ENCODE measurements at places on chromosomes 3 and 15.

DNA sequence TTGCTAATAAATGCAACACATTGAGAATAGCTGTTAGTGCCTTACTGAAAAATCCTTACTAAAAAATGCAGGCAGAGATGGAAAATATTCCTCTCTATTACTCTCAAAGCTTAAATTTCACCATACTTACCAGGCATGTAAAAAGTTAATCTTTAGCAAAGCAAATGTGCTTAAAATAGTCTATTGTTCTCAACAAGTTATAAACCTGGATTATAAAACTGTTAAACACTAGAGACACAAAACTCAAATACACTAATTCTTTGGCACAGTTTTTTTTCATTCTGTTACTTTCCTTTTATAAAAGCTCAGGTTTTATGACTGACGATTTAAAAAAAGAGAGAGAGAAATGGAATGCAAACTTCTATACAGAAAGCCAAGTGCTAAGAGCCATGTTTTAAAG is 119.8 kb downstream of the THRB start:
- no peak for DNase-seq

DNA sequence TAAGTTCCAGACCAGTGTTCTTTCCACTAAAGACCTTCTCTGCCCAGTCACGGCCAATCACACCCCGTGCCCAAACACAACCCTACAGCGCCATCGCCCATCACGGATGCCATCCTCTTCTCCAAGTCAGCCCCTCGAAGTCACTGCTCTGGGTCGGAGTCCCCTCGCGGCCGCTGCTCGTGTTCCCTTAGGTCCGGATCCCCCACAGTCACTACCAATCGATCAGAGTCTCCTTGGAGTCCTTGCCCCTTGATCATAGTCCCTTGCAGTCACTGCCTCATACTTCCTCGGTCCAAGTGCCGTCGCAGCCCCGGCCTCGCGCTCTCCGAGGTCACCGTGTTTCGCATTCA is 461 bp downstream of the PCYT1A start:
- no peak for DNase-seq

GRCh38 chr3:4680227-4680691 is 187.1 kb downstream of the ITPR1 start:
- DNase-seq = no peak

DNA sequence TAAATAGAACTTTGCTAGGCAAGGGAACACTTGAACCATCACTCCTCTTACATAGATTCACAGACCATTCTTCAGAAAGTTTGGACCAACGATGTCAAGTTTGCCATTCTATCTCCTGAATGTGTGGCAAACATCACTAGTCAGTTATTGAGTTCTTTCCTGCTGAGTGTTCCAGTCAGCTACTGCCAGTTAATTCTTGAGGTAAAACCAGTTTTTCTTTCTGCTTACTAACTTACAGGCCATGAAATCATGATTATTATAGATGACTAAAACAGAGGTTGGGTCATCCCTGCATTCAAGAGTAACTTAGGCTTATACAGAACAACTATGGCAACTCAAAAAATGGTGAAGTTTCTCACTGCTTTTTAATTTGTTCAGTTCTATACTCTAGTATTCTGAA is 88.2 kb downstream of the AP4E1 start:
- no peak for DNase-seq

DNA sequence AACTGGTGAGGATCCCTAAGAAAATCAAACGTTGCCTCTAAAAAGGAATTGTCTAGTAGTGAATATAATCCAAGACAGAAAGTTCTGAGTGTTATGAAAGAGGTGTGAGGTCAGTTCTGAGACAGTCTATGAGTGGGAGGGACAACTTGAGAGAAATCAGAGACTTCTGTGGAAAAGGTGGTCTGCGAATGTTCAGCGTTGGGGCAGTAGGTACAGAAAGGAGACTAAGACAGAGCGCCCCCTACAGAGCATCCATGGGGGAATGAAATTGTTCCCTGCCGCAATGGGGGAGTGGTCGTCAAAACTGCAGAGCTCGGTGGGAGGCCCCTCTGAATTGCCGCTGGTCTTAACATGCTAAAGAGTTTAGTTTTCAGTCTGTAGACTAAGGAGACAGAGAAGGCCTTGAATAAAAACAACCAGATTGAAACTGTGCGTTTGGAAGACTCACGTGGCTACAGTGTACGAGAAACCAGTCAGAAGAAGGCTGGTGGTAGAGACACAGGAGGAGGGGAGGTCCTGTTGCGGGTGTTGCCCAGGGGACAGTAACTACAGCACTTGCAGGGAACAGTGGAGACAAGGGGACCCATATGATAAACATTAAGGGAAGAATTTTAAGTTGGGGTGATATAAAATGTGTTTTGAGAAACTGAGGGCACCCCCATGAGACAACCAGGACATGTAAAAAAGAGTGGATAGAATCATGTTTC is 6.9 kb downstream of the TNIK start:
- DNase-seq = no peak

DNA sequence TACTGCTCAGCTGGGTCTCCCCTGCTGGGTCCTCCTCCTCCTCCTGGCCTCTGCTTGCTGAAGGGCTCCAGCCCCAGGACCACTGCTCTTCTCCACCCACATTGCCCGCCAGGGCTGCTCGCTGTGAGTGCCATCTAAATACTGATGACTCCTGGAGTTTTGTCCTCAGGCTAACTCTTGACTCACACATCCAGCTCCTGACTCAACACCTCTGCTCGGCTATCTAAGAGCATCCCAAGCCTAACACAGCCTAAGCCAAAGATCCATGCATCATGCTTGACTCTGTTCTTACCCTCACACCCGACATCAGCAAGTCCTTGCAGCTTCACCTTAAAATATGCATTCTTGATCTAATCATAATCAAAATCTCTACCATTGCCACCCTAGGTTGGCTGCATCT is 260.2 kb downstream of the KLF13 start:
- DNase-seq = no peak

- DNase-seq = no peak
Measured at GRCh38 chr3:157477441-157477840, 25.8 kb downstream of the VEPH1 start.

GRCh38 chr3:26525013-26525412 is 97.6 kb upstream of the LRRC3B start:
- DNase-seq = no peak

GRCh38 chr3:159879598-159879997 is 109.0 kb upstream of the IL12A start:
- DNase-seq = no peak

GRCh38 chr15:90957031-90957790 is 2.5 kb downstream of the RCCD1 start:
- DNase-seq = peak; percentile 39

DNA sequence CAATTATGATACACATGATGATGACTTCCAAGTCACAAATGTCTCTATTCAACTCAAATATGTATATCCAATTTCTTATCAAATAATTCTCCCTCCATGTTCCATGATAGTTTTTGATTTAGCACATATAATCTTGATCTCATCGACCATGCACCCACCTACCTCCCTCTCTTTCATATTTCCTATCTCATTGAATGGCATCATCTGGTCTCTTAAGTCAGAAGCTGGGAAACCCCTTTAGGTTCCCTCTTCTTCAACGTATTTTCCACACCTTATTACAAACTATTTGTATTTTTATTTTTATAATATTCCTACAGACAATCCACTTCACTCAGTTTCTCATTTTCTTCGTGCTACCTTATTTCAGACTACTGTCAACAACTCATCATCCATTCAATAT is 56.9 kb upstream of the DPH6 start:
- DNase-seq = no peak

- DNase-seq = no peak
Measured at GRCh38 chr3:151290673-151291072, 12.3 kb upstream of the P2RY14 start.

GRCh38 chr15:38242055-38242454 is 10.6 kb upstream of the SPRED1 start:
- DNase-seq = no peak

DNA sequence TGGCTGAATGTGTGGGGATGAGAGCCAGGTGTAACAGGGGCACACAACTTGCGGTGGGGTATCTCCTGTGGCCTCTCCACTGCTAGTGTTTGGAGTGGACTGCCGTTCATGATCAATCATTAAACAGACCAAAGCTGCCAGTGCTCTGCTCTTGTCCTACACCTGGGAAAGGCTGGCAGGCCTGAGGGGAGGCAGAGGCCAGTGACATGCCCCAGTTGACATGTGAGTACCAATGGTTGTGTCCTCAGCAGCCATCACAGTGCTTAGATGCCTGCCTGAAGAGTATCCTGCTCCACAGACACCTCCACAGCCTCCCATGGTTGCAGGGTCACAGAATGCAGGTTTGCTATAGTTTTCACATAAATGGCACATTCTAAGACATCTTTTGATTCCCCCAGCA is 348.4 kb downstream of the EPHB1 start:
- no peak for DNase-seq

- DNase-seq = no peak
Measured at GRCh38 chr3:167783781-167784180, 48.3 kb downstream of the SERPINI1 start.

GRCh38 chr3:197956626-197956988 is 3.4 kb upstream of the LMLN start:
- no peak for DNase-seq

- no peak for DNase-seq
Measured at GRCh38 chr3:188472336-188472735, 318.4 kb downstream of the LPP start.

- no peak for DNase-seq
Measured at GRCh38 chr15:52010633-52011595, 8.1 kb upstream of the MAPK6 start.

GRCh38 chr3:18409266-18409665 is 15.9 kb downstream of the SATB1 start:
- DNase-seq = no peak
